ENCODE measurements at places on chromosomes 6 and 20.

- no peak for ATAC-seq
Measured at GRCh38 chr6:157668713-157669112, 154.3 kb upstream of the SNX9 start.

DNA sequence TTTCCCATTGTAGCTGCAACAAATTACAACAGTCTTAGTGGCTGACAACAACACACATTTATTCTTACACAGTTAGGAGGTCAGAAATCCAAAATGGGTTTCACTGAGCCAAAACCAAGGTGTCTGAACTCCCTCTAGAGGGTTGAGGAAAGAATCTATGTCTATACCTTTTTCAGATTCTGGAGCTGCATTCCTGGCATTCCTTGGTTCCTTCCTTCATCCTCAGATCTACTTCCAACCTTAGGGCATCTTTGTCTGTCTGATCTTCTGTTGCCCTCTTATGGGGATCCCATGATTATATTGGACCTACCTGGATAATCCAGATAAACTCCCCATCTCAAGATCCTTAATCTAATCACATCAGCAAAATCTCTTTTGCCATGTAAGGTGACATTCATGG is 540.9 kb upstream of the MAP3K7 start:
- ATAC-seq = no peak

- ATAC-seq = no peak
Measured at GRCh38 chr6:20763296-20763695, 229.0 kb downstream of the CDKAL1 start.

DNA sequence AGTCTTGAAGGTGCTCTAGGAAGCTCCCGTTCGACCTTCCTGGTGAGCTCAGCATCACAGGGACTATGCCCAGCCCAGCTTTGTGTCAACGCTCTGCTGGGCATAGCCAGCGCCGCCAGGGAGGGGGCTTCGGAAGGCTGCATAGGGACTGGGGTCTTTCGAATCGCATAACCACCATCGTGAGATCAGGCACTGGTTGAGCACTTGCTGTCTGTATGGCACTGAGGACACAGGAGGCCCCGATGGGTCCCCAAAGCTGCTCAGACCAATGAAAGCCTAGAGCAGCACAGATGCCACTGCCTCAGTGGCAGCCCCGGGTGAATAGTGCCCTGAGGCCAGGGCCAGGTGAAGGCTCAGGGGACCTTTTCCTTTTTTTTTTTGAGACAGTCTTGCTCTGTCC is 96.7 kb downstream of the TAF4 start:
- ATAC-seq = no peak

DNA sequence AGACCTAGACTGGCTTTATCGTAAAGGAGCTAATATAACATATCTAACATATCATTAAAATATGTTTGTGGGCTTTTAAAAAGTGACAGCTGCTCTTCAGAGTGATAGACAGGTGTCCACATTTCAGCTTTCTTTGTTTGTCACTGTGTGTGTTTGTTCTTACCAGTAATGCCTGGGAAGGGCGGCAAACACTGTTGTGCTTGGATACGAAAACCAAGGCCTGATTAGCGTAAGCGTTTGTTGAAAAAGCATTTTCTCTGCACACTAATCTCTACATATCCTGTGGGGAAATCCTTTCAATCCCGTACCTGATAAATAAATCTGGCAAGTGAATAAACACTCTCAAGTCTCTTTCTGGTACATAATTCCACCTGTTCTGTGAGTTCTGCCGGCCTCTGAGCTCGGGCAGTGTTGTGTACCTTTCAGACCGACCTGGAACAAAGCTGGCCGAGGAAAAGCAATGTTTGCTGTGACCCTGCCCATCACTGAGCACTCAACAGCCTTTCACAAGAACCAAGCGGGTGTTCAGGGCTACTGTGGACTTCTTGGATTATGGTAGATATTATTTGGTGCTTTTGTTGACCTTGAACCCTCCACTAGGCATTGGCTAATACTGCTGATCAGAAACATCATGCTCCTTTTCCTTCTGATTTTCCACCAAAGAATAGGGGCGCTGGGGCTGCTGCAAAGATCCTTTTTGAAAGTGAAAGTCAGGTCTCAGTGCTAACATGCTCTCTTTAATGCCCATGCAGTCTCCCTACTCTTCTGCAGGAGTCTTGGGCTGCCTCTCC is 100.4 kb downstream of the CD83 start:
- no peak for ATAC-seq

DNA sequence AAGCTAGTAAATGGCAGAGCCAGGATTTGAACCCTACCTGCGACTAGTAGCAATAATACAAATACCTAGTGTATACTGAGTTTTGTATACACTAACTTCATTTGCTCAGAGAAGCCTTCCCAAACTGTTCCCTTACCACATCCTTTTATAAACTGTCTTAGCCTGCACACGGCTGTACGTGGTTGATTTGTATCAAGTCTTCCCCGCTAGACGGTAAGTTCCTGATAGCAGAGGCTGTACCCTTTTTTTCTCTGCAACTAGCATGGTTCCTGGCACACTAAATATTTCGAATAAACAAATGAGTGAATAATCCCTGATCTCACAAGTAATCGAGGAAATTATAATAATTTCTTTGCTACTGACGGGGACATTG is 636 bp downstream of the RTF2 start:
- no peak for ATAC-seq

DNA sequence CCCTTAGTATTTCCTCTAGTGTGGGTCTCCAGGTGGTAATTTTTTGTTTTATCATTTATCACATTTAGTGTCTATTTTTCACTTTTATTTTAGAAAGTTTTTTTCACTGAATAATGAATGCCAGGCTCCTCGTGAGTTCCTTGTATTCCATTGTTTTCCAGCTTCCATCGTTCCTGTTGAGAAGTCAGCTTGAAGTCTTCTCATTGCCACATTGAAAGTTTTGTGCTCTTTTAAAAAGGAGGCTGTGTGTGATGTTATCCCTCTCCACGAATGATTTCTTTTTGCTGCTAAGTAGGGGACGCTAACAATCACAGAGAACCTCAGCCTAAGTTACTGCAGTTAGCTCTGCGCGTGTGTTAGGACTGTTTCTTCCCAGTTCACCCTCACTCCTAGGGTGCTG is 194.5 kb downstream of the TAF4 start:
- ATAC-seq = no peak

DNA sequence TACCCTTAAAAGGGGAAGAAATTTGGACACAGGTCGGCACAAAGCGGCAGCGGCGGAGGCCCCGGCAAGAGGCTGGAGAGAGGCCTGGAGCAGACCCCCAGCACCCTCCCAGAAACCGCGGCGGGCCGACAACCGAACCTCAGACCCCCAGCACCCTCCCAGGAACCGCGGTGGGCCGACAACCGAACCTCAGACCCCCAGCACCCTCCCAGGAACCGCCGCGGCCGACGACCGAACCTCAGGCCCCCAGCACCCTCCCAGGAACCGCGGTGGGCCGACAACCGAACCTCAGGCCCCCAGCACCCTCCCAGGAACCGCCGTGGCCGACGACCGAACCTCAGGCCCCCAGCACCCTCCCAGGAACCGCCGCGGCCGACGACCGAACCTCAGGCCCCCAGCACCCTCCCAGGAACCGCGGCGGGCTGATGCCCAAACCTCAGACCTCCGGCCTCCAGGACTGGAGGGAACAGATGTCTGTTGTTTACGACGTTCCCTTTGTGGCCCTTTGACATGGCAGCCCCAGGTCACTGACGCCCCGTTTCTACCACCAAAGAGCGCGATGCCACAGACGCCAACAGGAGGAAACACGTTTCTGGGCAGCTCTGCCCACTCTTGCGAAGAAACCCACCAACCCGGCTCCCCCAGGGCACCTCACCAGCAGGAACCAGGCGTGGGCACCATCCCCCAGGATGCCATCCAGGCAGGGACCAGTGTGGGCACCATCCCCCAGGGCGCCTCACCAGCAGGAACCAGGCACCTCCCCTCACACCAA is 28.4 kb downstream of the ZBTB46 start:
- no peak for ATAC-seq

GRCh38 chr6:92887871-92888270 is 531.5 kb downstream of the EPHA7 start:
- no peak for ATAC-seq

- no peak for ATAC-seq
Measured at GRCh38 chr6:125432963-125433362, 131.2 kb upstream of the HDDC2 start.

- no peak for ATAC-seq
Measured at GRCh38 chr6:116974526-116975316, 97.7 kb downstream of the RFX6 start.

DNA sequence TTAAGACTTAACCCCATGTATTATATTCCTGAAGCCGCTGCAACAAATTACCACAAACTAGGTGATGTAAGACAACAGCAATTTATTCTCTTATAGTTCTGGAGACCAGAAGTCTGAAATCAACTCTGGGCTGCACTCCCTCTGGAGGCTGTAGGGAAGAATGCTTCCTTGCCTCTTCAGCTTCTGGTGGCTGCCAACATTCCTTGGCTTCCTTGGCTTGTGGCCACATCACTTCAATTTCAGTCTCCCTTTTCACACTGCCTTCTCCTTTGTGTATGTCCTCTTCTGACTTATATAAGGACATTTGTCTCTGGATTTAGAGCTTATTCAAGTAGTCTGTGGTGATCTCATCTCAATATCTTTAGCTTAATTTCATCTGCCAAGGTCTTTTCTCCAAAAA is 141.6 kb downstream of the DHX35 start:
- ATAC-seq = no peak

DNA sequence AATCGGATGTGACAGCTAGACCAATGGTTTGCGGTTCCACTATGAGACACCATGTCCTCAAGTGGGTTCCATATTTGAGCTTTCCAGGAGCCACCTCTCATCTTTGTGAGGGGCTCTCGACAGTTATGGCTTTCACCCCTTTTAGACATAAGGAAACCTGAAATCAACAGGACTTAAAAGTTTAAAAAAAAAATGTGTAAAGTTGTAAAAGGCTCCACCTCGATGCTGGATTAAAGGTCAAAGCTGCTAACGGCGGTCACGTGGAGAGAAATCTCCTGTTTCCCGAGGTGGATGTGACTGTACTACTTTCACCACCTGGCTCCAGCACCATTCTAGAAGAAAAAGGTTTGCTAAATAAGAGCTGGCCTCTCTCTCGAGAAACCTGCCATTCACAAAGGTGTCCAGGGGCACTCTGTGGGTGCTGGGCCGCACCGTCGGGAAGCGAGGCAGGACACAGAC is 542 bp downstream of the ATP5F1E start:
- ATAC-seq = no peak

DNA sequence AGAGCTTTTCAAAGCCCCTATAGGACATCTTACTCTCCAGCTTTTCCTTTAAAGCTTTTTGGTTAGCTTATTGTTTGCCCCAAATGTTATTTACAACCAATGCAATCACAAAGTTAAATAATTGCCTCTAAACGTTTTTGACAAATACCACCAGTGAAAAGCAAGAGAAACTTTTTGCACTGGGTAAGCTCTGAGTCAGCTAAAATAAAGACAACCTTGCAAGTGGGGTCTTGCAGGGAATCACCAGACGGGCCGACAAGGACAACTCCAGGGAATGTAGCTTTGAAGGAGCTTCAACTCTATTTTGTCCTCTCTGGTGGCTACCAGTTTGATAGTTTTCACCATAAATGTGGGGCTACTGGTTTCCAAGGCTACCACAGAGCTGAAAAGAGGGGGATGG is 14.7 kb upstream of the PSMF1 start:
- no peak for ATAC-seq

GRCh38 chr6:150491131-150491810 is 108.4 kb upstream of the PLEKHG1 start:
- ATAC-seq = no peak

GRCh38 chr6:118844915-118845314 is 49.0 kb upstream of the ASF1A start:
- ATAC-seq = no peak

DNA sequence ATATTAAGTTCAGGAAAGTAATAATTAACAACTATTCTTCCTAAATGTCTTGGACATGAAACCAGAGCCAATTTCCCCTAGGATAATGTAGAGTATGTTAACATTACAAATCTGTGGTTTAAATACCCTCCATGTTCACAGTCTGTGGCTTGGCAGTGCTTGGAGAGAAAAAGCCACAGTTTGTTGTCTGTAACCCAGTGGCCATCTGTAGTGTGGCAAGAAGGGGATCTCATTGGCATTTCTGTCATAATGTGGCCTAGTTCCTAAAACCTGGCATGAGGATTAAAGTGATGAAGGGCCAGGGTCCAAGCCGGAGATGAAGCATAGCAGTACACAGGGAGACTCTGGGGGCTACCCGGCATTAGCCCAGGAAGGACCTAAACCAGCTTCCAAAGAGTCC is 31.2 kb downstream of the SYNE1 start:
- ATAC-seq = no peak

DNA sequence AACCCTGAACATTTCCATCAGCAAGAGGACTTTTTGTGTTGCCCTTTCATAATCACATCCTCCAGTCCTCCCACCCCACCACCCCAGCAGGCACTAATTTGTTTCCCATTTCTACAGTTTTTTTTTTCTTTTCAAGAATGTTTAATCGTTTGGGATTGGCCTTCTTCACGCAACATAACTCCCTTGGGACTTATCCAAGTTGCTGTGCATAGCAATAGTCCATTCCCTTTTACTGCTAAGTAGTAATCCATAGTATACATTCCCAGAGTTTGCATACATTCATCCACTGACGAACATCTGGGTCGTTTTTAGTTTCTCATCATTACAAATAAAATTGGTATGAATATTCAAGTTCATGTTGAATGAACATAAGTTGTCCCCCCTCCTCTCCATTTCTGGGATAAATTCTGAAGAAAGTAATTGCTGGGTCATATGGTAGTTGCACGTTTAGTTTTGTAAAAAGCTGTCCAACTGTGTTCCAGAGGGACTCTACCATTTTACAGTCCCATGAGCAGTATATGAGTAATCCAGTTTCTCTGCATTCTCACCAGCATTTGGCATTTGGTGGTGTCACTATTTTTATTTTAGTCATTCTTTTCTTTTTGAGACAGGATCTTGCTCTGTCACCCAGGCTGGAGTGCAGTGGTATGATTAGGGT is 90.8 kb downstream of the DOK5 start:
- ATAC-seq = no peak

DNA sequence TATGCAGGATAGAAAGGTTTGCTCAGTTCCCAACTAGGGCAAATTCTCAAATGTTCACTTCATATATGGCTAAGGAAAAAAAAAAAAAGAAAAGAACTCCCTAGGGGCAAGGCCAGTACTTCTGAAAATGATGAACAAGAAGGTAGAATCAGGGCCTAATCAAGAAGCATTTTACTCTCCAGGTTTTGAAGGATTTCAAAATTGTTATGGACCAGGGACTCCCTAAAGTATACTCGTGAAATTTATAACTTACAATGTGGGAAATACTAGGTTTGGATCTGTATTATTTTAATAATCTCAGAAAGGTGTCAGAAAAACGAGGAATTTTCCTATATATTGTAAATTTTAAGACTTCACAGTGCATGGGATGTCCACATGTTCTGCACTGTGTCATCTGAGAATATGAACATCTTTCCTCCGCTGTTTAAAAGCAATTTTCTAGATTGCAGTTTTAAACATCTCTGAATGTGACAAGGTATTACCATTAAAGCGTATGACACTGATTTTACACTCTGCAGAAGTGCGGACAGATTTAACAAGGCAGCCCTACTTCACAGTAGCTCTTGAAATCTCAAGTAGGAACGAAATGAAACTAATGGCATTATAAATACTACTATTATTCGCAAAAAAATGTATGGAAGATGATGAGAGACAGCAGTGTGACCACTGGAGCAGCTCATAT is 14.0 kb downstream of the PLAGL1 start:
- ATAC-seq = no peak

Measured in motor neuron (in vitro differentiated cells).